Cerebellum (tissue), 4 donors: ENCODE measurements at places on chromosomes 2 and 18. TPM values are rescaled to one million over a fixed set of nuclear protein-coding genes. Genes with fewer than 3 reads are reported as not detected.

Gene FLACC1
- 3.7 TPM for total RNA-seq

Gene UGT1A8
- total RNA-seq: not detected

Gene CBLN2
- total RNA-seq: 42.6 TPM

Gene LOXL3
- total RNA-seq: 7.0 TPM

Gene EMILIN1
- 2.4 TPM for total RNA-seq

Gene CHMP1B
- total RNA-seq: 32.2 TPM

Gene FN1
- 262 TPM for total RNA-seq

Gene MIB1
- total RNA-seq: 82.6 TPM

Gene SLC4A5
- total RNA-seq: 5.9 TPM

Gene DOCK10
- 53.0 TPM for total RNA-seq

Gene LYPD6
- 7.5 TPM for total RNA-seq

Gene UBE2F
- total RNA-seq: 24.6 TPM

Gene NXPH2
- 12.7 TPM for total RNA-seq

Gene SLC23A3
- total RNA-seq: 1.3 TPM

Gene TACR1
- 1.00 TPM for total RNA-seq

Gene CYS1
- 0.45 TPM for total RNA-seq

Gene ASB18
- total RNA-seq: 0.45 TPM

Gene MC2R
- not detected for total RNA-seq

Gene ERFE
- total RNA-seq: 1.7 TPM

Gene TLX2
- total RNA-seq: not detected

Gene FEV
- total RNA-seq: not detected

Gene ARPC2
- 103 TPM for total RNA-seq

Gene PPP4R3B
- total RNA-seq: 95.8 TPM

Gene OTX1
- total RNA-seq: not detected

Gene GAD1
- total RNA-seq: 154 TPM

Gene CCDC68
- 0.82 TPM for total RNA-seq

Gene DNAJC5G
- 1.3 TPM for total RNA-seq

Gene ASTL
- total RNA-seq: not detected

Gene SLC16A14
- 52.7 TPM for total RNA-seq

Gene TFCP2L1
- 0.45 TPM for total RNA-seq

Gene SLC4A3
- 20.9 TPM for total RNA-seq

Gene TRIP12
- 206 TPM for total RNA-seq

Gene ACTG2
- 1.1 TPM for total RNA-seq

Gene TRAPPC8
- total RNA-seq: 81.3 TPM

Gene AFF3
- total RNA-seq: 69.8 TPM

Gene LYPD1
- 81.1 TPM for total RNA-seq

Gene ZNF396
- total RNA-seq: 3.8 TPM

Gene ERMN
- total RNA-seq: 0.27 TPM

Gene THSD7B
- total RNA-seq: 47.1 TPM

Gene TMEM182
- total RNA-seq: 5.8 TPM

Gene TMEM169
- total RNA-seq: 18.6 TPM

Gene NYAP2
- total RNA-seq: 21.1 TPM

Gene ABCG8
- 0.27 TPM for total RNA-seq

Gene CAVIN2
- 10.5 TPM for total RNA-seq

Gene CSRNP3
- 98.3 TPM for total RNA-seq

Gene ASPRV1
- total RNA-seq: 5.6 TPM

Gene COL3A1
- 303 TPM for total RNA-seq

Gene HAAO
- total RNA-seq: 2.7 TPM

Gene SGPP2
- 3.1 TPM for total RNA-seq

Gene ANKRD62
- total RNA-seq: 0.18 TPM

Gene POTEC
- 0.09 TPM for total RNA-seq

Gene SRD5A2
- 0.18 TPM for total RNA-seq

Gene POTEI
- total RNA-seq: 0.27 TPM

Gene GCKR
- total RNA-seq: 0.54 TPM

Gene FHOD3
- total RNA-seq: 38.0 TPM

Gene SAP130
- total RNA-seq: 8.1 TPM

Gene RAX
- 2.0 TPM for total RNA-seq

Gene CPO
- total RNA-seq: not detected

Gene CIB4
- not detected for total RNA-seq

Gene GPR55
- total RNA-seq: not detected
